HT1080 (cell line): ENCODE measurements at places on chromosomes 12 and 14.

- DNase-seq: peak; percentile 88
These were observed 130.9 kb upstream of the PLEKHA5 start for GRCh38 chr12:18998343-18999261.

GRCh38 chr14:67186789-67187584 is 2.3 kb upstream of the GARIN2 start:
- peak; percentile 93 for DNase-seq

GRCh38 chr14:30875788-30876053 is 1.4 kb downstream of the COCH start:
- no peak for DNase-seq

DNA sequence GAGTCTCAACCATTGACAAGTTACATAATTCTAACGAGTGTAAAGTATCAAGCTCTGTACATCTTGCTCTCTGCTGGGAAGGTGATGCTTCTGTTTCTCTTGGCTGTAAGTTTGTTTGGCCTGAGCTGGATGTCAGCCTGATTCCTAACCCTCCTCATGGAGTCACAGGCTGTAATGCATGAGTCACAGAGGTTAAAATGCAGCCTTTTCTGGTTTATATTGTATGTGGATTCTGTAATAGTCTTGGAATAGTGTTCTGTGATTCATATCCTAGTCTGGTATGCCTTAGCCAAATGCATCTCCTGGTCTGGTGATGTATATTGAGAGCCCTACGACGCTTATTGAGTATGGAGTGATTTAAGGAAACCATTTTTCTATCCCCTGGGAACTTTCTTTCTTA is 104.5 kb upstream of the FRMD6 start:
- peak; percentile 100 for DNase-seq

- peak; percentile 69 for DNase-seq
These were observed 66.2 kb upstream of the PTGR2 start for GRCh38 chr14:73785336-73785833.

- DNase-seq: no peak
These were observed 181.1 kb downstream of the ALX1 start for GRCh38 chr12:85461127-85461526.

DNA sequence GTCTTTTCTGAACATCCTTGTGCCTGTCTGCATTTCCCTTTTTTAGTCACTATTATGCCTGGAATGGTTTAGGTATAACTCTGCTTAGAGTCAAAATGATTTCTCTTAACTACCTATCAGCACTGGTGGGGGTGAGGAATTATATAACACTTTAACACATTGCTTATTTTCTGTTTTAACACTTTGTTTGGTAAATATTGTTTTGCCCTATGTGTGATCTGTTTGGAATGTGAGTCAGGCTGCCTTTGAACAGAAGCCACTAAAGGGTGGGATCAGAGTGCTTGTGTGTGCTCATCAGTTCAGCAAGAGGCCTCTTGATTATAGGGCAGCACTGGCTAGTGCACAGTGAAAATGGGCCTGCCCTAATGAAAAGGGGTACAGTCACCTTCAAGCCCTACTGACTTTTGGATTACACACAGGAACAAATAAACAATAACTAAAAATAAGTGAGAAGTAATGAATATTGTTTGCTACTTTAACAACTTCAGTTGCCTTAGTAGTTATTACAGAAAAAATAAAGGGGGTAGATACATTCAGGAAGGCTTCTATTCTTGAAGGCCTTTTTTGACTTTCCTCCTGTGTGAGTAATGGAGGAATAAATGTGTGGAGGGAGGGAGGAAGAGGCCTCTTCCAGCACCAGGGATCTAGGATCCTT is 23.2 kb downstream of the NGDN start:
- no peak for DNase-seq

DNA sequence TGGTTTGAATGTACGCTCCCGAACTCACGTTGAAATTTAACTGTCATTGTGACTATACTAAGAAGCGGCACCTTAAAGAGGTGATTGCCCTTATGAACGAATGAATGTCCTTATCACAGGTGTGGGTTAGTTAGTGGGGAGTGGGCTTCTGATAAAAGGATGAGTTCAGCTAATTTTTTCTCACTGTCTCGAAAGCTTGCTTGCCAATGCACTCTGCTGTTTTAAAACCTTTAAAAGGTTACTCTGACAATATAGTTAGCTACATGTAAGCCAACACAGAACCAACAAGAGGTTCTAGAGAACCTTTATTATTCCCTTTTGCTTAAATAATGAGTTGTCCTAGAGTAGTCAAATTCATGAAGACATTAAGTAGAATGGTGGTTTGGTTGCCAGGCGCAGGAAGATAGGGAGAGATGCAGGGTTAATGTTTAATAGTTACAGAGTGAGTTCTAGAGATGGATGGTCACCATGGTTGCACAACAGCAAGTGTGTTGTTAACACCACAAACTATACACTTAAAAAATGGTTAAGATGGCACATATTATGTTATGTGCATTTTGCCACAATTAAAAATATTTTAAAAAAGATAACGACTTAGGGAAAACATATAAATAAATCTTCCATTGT is 26.3 kb downstream of the RTN1 start:
- DNase-seq: no peak

GRCh38 chr14:74245292-74245691 is 6.0 kb downstream of the VSX2 start:
- DNase-seq: no peak

GRCh38 chr14:58662018-58662417 is 24.3 kb downstream of the DACT1 start:
- DNase-seq: no peak

GRCh38 chr12:3587402-3588013 is 96.5 kb downstream of the PRMT8 start:
- DNase-seq: no peak

DNA sequence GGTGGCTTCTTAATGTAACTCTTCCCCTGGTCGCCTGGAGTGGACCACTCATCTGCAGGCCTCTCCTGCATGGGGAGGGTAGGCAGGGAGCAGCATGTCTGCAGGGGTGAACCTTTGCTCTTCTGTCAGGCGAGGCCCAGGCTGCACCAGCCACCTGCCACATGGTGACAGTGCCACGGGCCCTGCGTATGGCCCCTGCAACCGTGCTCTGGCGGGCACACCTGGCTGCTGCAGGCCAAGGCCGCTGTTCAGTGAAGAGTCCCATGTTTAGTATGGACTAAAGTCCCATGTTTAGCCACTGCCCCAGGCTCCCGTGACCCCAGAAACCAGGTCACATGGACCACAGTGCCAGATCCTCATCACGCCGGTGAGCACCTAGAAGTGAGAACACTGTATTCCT is 187.0 kb downstream of the ADGRD1 start:
- no peak for DNase-seq
